ENCODE measurements at places on chromosomes 12 and 14.

- DNase-seq, result no peak
Measured at GRCh38 chr12:31440134-31440533, 114.2 kb upstream of the SINHCAF start.

- DNase-seq, result no peak
Measured at GRCh38 chr12:110317911-110318310, 36.9 kb downstream of the ATP2A2 start.

DNA sequence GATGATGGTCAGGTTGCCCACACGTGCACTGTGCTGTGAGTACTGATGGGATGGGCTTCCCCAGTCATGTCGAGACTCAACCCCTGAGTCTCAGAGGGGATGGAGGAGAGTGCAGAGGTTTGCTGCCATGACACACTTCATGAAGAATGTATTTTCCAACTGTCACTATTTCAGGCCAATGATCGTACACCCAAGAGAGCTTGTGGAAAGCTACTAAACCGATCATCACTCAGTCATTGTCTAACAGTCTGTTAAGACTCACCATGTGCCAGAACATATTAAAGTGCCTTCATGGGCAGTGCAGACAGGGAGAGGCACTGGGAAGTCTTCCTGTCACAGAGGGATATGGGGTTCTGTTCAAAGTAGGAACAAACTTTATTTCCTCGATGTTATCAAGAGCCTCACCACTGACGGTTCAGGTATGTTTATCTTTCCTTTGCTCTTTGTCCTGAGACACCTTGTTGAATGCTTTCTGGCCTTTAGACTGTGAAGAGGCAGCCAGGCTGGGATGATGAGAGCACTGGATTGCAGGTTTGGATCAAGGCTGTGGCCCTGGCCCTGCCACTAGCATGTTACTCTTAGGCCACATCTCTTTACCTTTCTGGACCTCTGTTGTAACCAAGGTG, 41.6 kb upstream of the NTF3 start:
- no peak for DNase-seq

DNA sequence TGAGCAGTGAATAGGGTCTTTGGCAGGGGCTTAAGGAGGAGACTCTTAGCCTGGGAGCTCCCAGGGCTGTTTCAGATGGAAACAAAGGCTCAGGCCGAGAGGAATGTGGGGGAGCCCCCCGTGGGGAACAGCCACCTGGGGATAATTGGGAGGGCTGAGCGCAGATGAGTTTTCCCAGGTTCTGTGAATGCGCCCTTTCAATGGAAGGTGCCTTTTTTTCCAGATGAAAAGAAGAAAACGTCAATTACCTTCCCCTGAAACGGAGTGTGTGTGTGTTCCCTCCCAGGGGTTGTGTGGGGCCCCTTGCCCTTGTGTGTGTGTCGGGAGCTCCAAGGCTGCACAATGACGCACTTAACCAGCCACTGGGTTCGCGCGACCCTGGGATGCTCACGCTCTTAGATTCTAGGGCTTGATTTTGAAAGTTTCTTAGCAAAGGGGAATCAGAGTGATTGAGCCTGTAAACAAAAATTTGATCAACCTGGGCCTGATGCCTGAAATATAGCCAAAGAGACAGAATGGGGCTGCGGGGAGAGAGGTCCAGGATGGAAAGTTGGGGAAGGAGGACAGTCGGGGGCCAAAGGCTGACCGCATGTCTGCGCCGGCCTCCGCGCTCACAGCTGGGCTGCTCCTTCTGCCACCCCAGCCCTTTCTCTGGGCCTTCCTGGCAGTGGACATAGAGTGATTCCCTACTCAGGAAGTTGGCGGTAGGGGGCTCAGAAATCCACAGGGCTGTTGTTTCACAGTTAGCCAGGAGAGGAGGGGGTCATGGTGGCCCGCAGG, 14.6 kb downstream of the MEG3 start:
- DNase-seq, result no peak

- DNase-seq, result no peak
Measured at GRCh38 chr14:68734231-68734732, 58.6 kb downstream of the ZFP36L1 start.

DNA sequence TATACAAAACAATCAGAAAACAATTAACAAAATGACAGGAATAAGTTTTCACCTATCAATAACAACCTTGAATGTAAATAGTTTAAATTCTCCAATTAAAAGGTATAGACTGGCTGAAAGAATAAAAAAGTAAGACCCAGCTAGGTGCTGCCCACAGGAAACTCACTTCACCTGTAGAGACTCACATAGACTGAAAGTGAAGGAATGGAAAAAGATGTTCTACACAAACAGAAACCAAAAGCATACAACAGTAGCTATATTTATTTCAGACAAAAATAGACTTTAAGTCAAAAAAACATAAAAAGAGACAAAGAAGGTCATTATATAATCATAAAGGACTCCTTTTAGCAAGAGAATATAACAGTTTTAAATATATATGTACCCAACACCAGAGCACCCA, 152.4 kb upstream of the PWP1 start:
- no peak for DNase-seq

DNA sequence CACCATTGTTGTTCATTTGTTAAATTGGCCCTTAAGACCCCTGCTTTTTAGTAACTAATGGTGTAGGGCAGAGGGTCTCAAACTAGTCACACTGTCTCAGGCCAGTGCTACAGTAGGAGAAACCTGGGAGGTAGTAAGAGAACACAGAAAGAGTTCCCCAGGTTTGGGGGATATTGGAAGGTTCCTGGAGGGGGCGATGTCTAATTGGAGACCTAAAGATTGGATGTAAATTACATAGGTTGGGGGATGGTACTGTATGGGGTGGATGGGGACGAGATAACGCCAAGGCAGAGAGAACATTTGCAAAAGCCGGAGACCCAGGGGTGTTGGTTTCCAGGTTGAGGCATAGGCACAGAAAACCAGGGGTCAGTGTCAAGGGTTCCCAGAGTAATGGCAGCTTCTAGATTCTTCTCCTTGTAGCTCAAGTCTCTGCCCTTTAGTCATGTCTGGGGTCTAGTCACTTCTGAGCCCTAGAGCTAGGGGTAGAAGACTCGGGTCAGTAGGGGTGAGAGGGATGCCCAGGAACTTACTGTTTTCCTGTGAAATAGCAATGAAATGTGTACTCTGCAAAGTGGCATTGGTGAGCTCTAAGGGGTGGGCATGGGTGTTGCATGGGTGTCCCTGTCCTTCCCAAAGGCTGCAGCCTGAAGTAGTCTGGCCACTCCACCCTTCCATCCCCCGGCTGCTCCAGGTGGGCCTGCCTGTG, 21.8 kb downstream of the PLEKHG3 start:
- DNase-seq, result no peak

- no peak for DNase-seq
Measured at GRCh38 chr12:67427336-67427735, 158.2 kb downstream of the CAND1 start.

DNA sequence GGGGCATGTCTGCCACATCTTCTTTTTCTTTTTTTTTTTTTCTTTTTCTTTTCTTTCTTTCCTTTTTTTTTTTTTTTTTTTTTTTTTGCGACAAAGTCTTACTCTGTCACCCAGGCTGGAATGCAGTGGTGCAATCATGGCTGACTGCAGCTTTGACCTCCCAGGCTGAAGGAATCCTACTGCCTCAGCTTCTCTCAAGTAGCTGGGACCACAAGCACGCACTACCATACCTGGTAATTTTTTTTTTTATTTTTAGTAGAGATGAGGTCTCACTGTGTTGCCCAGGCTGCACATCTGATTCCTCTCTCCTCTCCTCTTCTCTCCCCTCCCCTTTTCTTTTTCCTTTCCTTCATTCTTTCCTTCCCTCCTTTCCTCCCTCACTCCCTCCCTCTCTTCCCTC, 18.5 kb downstream of the SLC15A5 start:
- no peak for DNase-seq

DNA sequence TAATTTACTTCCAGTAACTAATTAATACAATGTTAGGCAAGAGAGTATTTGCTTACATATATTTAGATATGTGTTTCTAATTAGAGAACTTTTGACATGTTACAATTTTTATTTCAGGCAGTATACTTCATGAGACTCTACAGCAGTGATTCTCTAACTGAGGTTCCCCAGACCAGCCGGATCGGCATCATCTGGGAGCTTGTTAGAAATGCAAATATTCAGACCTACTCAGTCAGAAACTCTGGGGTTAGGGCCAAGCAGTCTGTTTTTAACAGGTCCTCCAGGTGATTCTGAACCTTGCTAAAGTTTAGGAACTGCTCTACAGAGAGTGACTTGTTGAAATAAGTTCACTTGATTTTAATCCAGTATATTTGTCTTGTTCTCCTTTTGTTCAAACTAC, 46.5 kb downstream of the ARID2 start:
- DNase-seq, result no peak

Measured in RWPE1 (cell line).